ENCODE measurements at places on chromosomes 4 and X. TPM values are rescaled to one million over a fixed set of nuclear protein-coding genes. Genes with fewer than 3 reads are reported as not detected.
A peak's percentile ranks its signal among the peaks of the same experiment; 100 is the strongest.

GRCh38 chrX:7269991-7270390, 122.0 kb upstream of the PUDP start:
- DNase-seq, result peak; percentile 78

DNA sequence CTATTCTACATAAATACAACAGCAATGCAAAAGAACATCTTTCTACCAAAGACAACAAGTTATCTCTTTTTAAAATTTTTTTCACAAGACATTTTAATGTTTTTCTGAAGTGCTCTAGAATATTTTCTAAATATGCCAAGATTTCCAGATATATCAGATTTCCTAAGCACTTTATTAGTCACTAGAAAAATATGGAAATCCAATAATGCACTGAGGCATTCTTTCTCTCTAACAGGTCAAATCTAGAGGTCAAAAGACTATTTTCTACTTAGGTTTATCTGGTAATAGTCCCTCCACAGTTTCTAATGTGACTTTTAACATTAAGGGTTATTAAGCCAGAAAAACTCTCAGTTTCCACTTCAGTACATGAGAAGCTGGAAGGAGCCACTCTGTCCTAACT, 1041.2 kb upstream of the INTU start:
- peak; percentile 2 for DNase-seq

GRCh38 chr4:182764137-182764536, 153.0 kb downstream of the DCTD start:
- DNase-seq, result no peak

GPR34 gene
- total RNA-seq, result not detected

DNA sequence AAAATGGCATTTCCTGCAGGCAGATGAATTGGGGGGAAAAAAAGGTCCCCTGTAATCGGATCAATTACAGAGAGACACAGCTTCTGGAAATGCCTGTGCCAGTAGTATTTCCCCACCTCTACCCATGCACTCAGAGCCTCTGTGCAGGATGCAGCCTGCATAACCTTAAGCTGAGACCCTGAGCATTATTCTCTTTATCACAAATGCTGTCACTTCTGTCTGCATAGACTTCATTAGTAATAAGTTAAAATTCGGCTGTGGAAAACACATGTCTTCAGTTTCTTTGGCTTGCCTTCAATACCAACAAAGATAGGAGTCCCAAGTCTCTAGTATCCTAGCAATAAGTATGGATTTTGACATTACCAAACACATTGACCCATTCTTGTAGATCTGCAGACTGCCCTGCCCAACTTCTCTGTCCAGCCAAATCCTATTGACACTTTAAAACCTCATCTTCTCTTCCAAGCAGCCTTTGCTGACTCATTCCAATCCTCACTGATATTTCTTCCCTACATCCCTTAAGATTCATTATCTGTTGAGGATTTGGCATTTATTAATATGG, 70.8 kb downstream of the LUZP4 start:
- no peak for DNase-seq

DNA sequence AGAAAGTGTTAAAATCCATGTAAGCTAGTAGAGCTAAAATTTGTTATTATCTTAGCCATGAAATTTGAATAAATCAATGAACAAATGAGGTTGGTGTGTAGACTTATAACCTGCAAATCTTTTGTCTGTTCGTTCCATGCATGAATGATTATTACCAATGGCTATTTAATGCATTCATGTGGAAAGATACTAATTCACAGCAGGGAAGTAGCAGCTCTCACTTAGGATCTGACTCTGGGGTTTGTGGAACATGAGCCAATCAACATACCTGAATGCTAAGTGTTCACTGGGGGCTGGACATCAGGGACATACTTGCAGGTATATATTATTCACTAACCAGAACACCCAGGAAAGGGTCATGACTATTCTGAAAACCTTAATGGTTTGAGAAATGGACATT, 444.1 kb downstream of the STIM2 start:
- DNase-seq, result no peak

- peak; percentile 12 for DNase-seq
These were observed 21.3 kb upstream of the SULT1E1 start for GRCh38 chr4:69881173-69881773.

ADH1B gene
- 0.43 TPM for total RNA-seq

DNA sequence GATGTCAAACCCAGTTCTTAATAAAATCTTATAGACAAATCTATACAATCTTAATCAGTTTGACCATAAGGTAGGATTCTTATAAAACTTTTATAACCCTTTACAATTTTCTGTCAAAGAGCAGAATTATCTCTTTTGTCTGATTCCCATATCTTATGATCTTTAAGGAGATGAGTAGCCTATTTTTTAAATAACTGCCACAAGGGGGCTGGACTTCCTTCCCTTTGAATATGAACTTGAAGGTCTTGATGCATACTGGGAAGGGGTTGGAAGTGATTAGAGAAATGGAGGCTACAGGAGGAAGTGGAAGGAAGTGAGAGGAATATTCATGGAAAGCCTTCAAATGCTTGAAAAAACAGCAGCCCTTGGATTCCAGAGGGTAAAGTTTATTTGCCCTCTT, 111.1 kb downstream of the APOOL start:
- DNase-seq, result no peak

GRCh38 chr4:72323227-72323626, 245.8 kb downstream of the ADAMTS3 start:
- no peak for DNase-seq

DNA sequence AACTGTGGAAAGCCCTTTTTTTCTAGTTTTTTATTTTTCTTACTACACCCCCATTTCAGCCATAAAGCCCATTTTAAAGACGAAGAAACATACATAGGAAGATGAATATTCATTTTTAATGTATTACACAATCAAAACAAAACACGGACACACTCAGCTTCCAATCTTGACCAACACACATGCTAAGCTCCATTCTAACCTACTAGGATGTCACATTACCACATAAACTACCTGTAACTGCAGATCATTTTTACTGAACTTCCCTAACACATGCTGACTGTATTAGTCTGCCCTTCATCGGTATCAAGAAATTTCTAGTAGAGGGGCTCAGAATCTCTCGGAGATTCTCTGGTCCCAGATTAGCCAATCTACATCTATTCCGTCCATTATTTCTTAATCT, 1.8 kb downstream of the CCNI start:
- peak; percentile 34 for DNase-seq

ASB9 gene
- 2.6 TPM for total RNA-seq

CCDC110 gene
- 0.43 TPM for total RNA-seq

DNA sequence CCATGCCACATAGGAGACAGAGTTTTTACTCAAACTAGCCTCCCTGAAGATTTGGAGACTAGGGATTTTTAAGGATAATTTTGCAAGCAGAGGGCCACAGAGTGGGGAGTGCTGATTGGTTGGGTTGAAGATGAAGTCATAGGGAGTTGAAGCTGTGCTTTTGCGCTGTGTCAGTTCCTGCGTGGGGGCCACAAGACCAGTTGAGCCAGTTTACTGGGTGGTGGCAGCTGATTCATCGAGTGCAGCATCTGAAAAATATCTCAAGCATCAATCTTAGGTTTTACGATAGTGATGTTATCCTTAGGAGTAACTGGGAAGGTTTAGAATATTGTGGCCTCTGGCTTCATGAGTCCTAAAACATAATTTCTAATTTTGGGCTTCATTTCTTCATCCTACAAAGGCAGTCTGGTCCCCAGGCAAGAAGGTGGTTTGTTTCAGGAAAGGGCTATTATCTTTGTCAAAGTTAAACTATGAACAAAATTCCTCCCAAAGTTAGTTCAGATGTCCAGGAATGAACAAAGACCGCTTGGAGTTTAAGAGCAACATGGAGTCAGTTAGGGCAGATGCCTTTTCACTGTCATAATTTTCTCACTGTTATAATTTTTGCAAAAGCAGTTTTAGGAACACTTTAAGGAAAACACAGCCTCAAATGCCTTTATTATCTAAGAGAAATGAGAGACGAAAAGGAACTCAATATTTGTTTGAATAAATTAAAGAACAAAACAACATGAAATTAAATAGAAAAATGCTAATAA, 960.8 kb upstream of the PRKX start:
- DNase-seq, result no peak

DNA sequence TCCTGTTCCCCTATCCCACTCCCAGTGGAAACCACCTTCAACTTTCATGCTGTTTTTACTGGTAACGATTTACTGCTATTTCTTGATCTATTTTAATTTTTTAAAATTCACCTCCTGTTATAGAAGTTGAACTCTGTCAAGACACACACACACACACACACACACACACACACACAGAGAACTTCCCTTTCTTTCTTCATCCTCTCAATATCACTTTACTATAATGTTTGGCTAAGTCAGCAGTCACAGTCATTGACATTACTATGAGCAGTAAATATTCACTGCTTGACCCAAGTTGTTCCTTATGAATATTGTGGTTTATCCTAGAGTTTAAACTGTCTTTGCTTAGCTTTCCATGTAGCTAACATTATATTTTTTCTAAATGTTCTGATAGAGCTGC, 24.0 kb upstream of the SGMS2 start:
- no peak for DNase-seq

GRCh38 chr4:38730493-38730829, 52.3 kb downstream of the TLR10 start:
- no peak for DNase-seq

ATP2B3 gene
- not detected for total RNA-seq

GRCh38 chr4:84319124-84319523, 180.0 kb downstream of the NKX6-1 start:
- peak; percentile 5 for DNase-seq

CDKL2 gene
- 1.3 TPM for total RNA-seq

- DNase-seq, result no peak
These were observed 69.4 kb downstream of the EFHC2 start for GRCh38 chrX:44274096-44274495.

DNA sequence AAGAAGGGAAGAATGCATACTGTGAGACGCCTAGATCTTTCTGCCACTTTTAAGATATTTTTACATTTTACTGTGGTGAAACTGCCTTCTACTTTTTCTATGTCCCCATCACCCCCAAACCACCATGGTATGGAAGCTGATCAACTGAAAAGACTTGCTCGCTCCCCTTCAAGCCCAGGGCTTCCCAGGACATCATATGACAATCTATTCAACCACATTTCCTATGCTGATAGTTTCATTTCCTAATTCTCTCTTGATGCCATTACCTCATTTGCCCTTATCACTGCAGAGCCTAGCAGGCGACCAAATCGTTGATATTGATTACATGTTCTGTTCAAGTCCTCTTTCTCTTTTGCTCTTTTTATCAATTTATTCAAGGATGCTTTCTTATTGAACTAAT, 40.1 kb upstream of the KLHL34 start:
- no peak for DNase-seq
